ENCODE measurements at places on chromosomes 1 and 21. TPM values are rescaled to one million over a fixed set of nuclear protein-coding genes. Genes with fewer than 3 reads are reported as not detected.
A peak's percentile ranks its signal among the peaks of the same experiment; 100 is the strongest.

DNA sequence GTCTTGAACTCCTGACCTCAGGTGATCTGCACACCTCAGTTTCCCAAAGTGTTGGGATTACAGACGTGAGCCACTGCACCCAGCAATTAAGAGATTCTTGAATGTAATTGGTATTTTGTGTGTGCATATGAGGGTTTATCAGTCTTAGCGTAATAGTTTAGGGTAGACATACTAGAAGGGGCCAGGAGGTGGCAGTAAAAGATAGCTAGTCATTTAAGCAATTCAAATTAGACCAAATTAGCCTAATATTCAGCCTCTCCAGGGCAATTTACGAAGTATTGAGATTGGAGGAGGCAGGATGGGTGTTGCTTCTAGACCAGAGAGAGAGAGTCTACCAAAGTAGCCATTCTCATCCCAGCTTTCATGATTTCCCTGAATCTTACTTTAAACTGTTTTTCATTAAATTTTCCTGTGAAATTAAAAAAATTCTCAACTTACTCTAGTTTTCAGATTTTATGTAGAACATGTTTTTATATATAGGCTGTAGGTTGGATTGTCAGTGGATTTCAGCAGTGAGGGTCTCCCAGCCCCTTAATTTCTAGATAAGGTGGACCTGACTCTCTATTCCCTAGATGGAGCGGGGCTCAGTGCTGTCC is 119.7 kb downstream of the HHAT start:
- H3K27me3 ChIP-seq: no peaks in the 10 kb centered on the region
- H3K4me3 ChIP-seq: no peak overlapping the region
- peak; percentile 9 for DNase-seq
- no peaks in the 10 kb centered on the region for H3K4me1 ChIP-seq

DNA sequence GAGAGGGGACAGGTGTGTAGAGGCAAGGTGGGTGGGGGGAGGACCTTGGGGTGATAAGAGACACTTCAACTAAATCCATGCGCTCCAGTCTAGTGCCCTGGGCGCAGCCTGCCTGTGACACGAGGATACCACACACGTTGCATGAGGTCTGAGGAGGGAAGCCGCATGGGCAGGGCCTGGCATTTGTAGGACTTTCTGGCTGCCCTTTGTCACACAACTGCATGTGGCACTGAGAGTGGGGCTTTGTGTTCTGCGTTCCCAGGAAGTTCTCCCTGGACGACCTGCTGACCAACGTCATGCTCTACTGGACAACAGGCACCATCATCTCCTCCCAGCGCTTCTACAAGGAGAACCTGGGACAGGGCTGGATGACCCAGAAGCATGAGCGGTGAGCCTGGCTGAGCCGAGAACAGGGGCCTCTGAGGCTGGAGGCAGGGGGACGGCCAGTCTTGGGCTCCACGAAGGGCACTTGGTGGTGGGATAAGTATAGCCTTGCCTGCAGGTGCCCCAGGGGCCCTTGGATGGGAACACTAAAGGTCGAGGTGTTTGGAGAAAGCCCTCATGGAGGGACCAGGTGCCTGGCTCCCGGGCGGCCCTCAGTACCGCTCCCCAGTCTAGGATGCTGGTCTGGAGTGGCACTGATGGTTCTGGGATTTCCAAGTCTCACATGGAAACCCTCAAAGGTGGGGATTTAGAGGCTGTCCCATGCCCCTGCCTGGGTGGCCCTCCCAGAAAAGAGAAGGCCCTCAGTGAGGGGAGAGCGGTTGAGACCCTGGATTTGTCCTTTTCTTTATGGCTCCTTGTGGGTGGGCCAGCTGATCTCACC is 34.5 kb downstream of the EPHX1 start:
- no peak overlapping the region for H3K27ac ChIP-seq
- peak; percentile 43 for DNase-seq
- H3K4me3 ChIP-seq: no peak overlapping the region
- H3K36me3 ChIP-seq: peaks cover 71% of the 10 kb centered on the region

- no peak overlapping the region for H3K4me3 ChIP-seq
- no peaks in the 10 kb centered on the region for H3K27me3 ChIP-seq
- DNase-seq: no peak
- H3K36me3 ChIP-seq: peaks cover 5% of the 10 kb centered on the region
- H3K27ac ChIP-seq: no peak overlapping the region
- H3K4me1 ChIP-seq: no peaks in the 10 kb centered on the region
Measured at GRCh38 chr1:183517401-183517800, 45.1 kb downstream of the SMG7 start.

GRCh38 chr1:214801191-214801590 is 198.2 kb downstream of the CENPF start:
- no peak overlapping the region for H3K27ac ChIP-seq
- no peak for DNase-seq
- no peaks in the 10 kb centered on the region for H3K27me3 ChIP-seq

- no peak overlapping the region for H3K4me3 ChIP-seq
- H3K27ac ChIP-seq: no peak overlapping the region
- H3K36me3 ChIP-seq: no peaks in the 10 kb centered on the region
- no peaks in the 10 kb centered on the region for H3K27me3 ChIP-seq
- DNase-seq: no peak
Measured at GRCh38 chr1:2159124-2159523, 35.4 kb downstream of the FAAP20 start.

DNA sequence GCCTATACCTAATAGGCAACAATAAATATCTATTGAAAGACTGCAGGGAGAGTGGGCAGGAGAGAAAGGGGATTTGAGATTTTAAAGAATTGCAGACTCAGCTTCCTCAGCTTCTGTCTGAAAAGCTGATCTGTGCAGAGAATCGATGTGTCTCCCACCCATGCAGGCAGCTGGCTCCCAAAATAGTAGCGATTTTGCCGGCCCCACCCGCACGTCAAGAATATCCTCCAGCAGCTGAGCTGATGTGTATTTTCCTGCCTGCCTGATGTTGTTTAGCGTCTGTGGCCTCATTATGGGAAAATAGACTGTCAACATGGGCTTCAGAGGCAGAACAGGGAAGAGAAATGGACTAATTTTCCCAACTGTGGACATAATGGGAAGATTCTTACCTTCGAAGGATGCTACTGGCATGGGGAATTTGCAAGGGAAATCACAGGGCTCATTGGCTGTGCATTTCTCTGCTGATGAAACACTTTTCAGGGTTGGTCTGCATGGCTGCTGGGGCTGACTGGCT is 699.8 kb downstream of the PTPRU start:
- no peaks in the 10 kb centered on the region for H3K4me1 ChIP-seq
- no peak overlapping the region for H3K27ac ChIP-seq
- no peak for DNase-seq
- H3K27me3 ChIP-seq: no peaks in the 10 kb centered on the region
- H3K36me3 ChIP-seq: no peaks in the 10 kb centered on the region

DNA sequence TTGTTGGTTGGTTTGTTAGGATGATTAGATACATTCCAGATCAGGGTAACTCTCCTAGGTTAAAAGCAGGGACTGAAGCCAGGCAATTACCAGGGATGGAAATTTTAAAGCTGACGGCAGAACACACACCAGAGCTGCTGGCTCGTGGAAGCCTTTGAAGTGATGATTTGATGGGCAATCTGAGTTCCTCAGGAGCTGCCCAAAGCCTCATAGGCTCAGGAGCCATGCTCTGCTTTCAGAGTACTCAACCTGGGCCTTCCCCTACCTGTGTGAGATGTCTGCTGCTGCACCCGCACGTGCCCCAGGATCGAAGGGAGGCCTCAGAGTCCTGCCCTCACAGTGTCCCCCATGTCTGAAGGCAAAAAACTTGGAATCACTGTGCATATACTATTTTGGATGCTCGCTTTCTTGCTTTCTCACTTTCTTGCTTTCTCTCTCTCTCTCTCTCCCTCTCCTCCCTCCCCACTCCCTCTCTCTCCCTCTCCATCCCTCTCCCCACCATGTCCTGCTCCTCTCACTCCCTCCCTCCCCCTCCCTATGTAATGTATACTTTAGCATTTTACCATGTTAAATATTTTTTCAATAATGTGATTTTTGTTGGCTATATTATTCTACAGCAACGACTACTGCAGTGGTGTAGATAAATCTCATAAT is 18.0 kb downstream of the MGST3 start:
- DNase-seq: no peak
- H3K27ac ChIP-seq: no peak overlapping the region
- no peaks in the 10 kb centered on the region for H3K27me3 ChIP-seq
- no peak overlapping the region for H3K4me3 ChIP-seq
- peaks cover 13% of the 10 kb centered on the region for H3K4me1 ChIP-seq
- peaks cover 10% of the 10 kb centered on the region for H3K36me3 ChIP-seq

- H3K4me3 ChIP-seq: no peak overlapping the region
- no peak for DNase-seq
- no peak overlapping the region for H3K27ac ChIP-seq
- no peaks in the 10 kb centered on the region for H3K36me3 ChIP-seq
Measured at GRCh38 chr1:244917073-244917670, 52.8 kb upstream of the HNRNPU start.

GRCh38 chr21:42063571-42064521 is 7.3 kb upstream of the UMODL1 start:
- no peak overlapping the region for H3K4me3 ChIP-seq
- H3K4me1 ChIP-seq: peaks cover 25% of the 10 kb centered on the region
- no peaks in the 10 kb centered on the region for H3K27me3 ChIP-seq
- no peaks in the 10 kb centered on the region for H3K36me3 ChIP-seq
- H3K27ac ChIP-seq: peak overlapping the region; percentile 41

- H3K27ac ChIP-seq: no peak overlapping the region
- peaks cover 64% of the 10 kb centered on the region for H3K4me1 ChIP-seq
- H3K4me3 ChIP-seq: no peak overlapping the region
- no peak for DNase-seq
- no peaks in the 10 kb centered on the region for H3K36me3 ChIP-seq
Measured at GRCh38 chr1:208240662-208241355, 3.4 kb downstream of the PLXNA2 start.

DNA sequence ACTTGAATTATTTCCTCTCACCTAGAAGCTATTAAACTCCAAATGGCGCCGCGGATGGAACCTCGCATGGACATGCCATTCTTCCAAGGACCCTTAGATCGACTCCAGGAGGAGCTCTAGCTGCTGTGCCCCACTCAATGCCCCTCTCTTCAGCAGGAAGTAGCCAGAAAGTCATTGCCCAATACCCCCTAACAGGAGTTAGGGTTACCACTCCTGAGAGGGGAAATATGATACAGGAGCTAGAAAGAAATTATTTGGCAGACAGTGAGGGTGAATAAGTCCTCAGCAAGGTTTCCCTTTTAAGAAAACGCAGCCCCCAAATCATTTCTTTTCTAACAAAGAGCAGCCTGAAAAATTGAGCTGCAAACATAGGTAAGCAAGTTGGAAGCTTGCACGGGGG is 28.6 kb downstream of the TFB2M start:
- no peak for DNase-seq
- peaks cover 20% of the 10 kb centered on the region for H3K4me1 ChIP-seq
- H3K27ac ChIP-seq: no peak overlapping the region
- H3K27me3 ChIP-seq: no peaks in the 10 kb centered on the region
- H3K36me3 ChIP-seq: peaks cover 8% of the 10 kb centered on the region

GRCh38 chr1:219292999-219293398 is 119.3 kb downstream of the LYPLAL1 start:
- no peak overlapping the region for H3K4me3 ChIP-seq
- H3K4me1 ChIP-seq: peaks cover 10% of the 10 kb centered on the region
- DNase-seq: no peak
- H3K36me3 ChIP-seq: no peaks in the 10 kb centered on the region
- H3K27me3 ChIP-seq: no peaks in the 10 kb centered on the region
- H3K27ac ChIP-seq: no peak overlapping the region

DNA sequence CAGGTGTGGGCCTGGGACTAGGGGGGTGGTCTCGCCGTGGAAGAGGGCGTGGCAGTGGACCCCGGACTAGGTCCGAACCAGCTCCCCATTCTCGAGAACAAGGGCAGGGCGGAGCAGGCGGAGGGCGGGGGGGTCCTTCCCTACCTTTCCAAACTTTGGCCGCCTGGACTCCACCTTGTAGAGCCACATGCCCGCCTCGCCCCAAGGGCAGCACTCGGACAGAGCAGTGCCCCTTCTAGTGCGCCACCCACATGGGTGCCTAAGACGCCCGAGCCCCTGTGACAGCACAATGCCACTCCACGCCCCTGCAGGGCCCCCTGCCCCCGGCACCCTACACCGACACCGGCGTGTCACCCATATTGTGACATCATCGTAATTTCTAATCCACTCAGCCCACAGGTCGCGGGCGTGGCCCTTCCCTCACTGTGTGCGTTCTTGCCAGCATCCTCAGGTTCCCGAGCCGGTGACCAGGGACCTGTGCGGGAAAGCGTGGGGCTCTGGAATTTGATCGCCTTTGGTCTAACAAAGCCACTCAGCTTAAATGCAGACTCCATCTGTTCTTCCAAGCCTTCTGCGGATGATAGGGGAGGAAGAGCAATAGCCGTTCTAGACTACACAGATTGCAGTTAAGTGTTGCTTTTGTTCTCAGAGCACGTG is 553 bp upstream of the STMN1 start:
- H3K27me3 ChIP-seq: no peaks in the 10 kb centered on the region
- H3K27ac ChIP-seq: no peak overlapping the region
- H3K4me3 ChIP-seq: peak overlapping the region; percentile 48
- DNase-seq: peak; percentile 42
- H3K4me1 ChIP-seq: peaks cover 15% of the 10 kb centered on the region

DNA sequence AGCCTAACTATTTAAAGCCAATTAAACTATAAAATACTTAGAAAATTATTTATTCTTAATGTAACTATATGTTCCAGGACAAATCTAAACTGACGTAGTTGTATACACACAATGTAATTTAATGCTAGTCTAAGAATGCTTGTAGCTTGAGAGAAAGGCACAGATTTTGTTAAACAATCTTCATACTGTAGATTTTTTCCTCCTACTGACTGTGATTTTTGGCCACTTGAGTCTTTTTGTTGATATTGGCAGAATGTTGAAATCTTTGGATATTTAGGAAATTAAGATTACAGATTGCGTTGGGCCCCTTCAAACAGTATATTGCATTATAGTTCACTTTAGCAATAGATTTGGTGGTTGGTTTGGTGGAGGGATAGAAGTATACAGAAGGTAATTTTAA is 40.5 kb downstream of the ATF3 start:
- no peaks in the 10 kb centered on the region for H3K36me3 ChIP-seq
- no peaks in the 10 kb centered on the region for H3K27me3 ChIP-seq
- H3K4me1 ChIP-seq: peaks cover 5% of the 10 kb centered on the region
- H3K4me3 ChIP-seq: no peak overlapping the region

SPRR2B gene
- not detected for total RNA-seq

MASP2 gene
- total RNA-seq: not detected

C1orf115 gene
- 30.6 TPM for total RNA-seq

JAM2 gene
- total RNA-seq: 9.2 TPM

CRP gene
- total RNA-seq: not detected

AK5 gene
- 1.6 TPM for total RNA-seq

HSPG2 gene
- total RNA-seq: 106 TPM

All from thyroid gland (tissue), 4 donors.